HT-29 (cell line): ENCODE measurements at places on chromosomes 5 and 9.

DNA sequence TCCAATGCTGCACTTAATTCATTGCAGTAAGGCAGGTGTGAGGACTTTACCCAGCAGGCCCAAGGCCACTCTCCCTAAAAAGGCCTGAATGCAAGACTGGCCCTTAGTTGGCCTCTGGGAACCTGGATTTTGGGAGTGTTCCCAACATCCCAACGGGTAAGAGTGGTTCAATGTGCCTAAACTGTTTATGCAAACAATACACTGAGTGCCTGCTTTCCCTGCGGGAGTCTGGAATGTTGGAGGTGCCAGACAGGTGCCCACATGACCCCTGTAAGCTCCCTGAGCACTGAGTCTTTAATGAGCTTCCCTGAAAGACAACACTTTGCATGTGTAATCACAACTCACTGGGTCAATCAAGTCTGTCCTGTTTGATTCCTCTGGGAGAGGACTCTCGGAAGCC, 37.4 kb downstream of the NSUN2 start:
- DNase-seq, result no peak

DNA sequence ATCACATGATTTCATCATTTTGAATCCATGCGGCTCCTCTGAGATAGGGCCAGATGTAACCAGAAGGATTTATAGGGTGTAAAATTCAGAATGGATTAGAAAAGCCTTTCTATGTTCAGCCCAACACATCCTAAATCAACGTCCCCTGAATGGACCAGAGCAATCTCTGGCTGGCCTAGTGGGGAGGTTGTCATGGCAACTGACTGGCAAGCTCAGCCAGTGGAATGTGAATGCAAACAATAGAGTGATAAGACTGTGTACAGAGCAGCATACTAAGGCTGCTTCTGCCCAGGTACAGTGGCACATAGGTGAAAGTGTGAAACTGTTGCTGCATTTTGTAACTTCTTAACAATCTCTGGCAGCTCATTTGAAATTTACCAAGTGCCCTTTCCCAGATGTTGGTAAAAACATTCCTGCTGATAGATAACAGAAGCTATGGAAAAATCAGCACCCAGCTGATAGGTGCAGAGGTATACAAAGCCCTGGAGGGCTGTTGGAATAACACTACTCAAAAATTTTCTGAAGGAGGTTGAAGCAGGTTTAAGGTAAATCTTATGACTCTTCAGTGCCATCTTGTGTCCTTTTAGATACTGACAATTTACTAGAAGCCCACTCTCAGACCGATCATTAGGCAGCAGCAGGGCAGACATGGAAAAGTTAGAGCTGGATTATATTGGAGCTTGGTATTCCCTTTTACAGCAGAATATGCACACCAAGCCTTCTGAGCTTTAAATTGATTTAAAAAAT, 267.2 kb downstream of the RAB3C start:
- peak; percentile 84 for DNase-seq

GRCh38 chr9:14554886-14555285, 138.3 kb downstream of the ZDHHC21 start:
- no peak for DNase-seq

GRCh38 chr5:40204144-40204543, 475.6 kb upstream of the PTGER4 start:
- no peak for DNase-seq

GRCh38 chr5:144581044-144581443, 410.4 kb downstream of the KCTD16 start:
- DNase-seq, result no peak

GRCh38 chr5:6188344-6188743, 190.0 kb downstream of the MED10 start:
- DNase-seq, result no peak

- no peak for DNase-seq
Measured at GRCh38 chr9:90176901-90177300, 465.7 kb downstream of the DIRAS2 start.

- DNase-seq, result no peak
Measured at GRCh38 chr5:159904874-159905273, 11.4 kb upstream of the ADRA1B start.

DNA sequence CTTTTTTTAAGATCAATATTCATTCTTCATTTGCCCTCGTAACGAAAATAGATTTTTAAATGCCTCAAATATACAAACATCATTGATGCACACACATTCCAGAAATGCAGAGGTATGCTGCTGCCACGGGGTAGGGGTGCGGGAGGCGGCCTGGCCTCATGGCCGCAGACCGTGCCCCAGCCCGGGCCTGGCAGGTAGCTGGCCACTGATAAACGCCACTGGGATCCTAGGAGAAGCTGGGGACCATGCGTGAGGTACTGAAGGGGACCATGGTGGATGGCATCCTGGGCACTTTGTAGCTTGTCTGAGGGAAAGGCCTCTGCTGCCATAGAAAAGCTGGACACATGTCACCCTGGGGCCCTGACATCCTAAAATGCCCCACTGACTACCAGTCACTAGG, 6.5 kb downstream of the ORM2 start:
- DNase-seq, result no peak

DNA sequence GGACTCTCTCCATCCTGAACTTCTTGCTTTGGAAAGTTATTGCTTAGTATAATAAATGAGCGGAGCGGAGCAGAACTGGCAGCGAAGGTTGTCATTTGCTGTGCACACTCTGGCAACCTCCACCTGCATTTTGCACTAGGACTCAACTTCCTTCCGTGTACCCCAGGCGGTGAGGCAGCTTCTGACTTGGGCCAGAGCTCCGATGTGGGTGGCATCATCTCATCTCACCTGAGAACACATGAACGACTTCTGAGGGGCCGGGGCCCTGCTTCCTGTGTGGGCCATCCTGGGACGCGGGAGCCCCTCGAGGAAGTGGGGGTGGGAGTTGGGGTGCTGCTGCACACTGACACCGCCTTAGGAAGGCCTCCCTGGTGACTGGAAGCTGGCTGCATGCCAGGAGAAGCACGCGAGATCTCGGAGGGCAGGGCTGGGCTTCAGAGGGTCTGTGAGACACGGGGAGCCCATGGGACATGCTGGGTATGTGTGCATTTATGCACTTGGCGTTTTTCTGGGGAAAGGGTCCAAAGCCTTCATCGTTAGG, 56.5 kb upstream of the COL5A1 start:
- DNase-seq, result no peak
